ENCODE measurements at places on chromosomes 5 and 9. TPM values are rescaled to one million over a fixed set of nuclear protein-coding genes. Genes with fewer than 3 reads are reported as not detected.

- no peak for DNase-seq
Measured at GRCh38 chr9:131111186-131111853, 14.1 kb upstream of the NUP214 start.

Gene PDZD2
- 2.7 TPM for total RNA-seq

DNA sequence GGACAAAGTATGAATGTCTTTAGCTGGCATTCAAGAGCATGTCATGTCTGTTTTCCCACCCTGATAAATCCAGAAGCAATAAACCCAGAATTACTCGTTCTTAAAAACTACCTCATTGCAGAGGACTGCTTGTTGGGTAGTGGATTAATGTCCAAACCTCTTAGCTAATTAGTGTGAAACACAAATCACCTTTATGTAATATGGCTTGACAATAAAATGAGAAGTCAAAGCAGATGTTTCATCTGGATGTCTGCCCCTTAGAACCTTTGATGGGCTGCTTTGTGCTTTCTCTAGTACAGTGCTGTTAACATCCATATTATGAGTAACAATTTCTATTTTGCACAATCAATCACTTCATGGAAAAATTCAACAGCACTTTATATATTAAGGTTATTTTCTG lies 149.1 kb upstream of the TUT7 start:
- no peak for DNase-seq

GRCh38 chr5:135576075-135576599 lies 2.7 kb downstream of the CXCL14 start:
- no peak for DNase-seq

GRCh38 chr9:78114581-78114980 lies 83.0 kb upstream of the GNAQ start:
- no peak for DNase-seq

- DNase-seq: no peak
Measured at GRCh38 chr9:26551451-26551850, 341.2 kb downstream of the CAAP1 start.

Gene PDLIM4
- total RNA-seq: 20.7 TPM

DNA sequence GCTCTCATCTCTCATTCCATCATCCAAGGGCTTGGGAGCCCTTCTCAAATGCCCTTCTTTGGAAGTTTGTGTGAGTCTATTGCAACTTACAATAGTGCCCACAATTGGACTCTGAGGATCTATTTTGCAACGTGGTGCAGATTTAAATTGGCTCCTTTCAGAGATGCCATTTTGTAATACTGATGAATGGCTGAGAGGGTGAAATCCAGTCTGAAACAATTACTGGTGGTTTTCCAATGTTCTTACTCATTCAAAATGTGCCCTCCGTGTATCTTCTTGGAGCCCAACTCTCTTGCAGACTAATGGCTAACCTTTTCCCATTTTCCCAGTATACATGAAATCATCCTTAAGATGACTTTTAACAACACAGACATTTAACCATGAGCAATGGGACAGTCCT lies 6.1 kb downstream of the ZNF462 start:
- DNase-seq: no peak

- no peak for DNase-seq
Measured at GRCh38 chr5:159533197-159533596, 202.9 kb upstream of the IL12B start.

GRCh38 chr5:125199968-125200865 lies 453.8 kb upstream of the ZNF608 start:
- DNase-seq: no peak

DNA sequence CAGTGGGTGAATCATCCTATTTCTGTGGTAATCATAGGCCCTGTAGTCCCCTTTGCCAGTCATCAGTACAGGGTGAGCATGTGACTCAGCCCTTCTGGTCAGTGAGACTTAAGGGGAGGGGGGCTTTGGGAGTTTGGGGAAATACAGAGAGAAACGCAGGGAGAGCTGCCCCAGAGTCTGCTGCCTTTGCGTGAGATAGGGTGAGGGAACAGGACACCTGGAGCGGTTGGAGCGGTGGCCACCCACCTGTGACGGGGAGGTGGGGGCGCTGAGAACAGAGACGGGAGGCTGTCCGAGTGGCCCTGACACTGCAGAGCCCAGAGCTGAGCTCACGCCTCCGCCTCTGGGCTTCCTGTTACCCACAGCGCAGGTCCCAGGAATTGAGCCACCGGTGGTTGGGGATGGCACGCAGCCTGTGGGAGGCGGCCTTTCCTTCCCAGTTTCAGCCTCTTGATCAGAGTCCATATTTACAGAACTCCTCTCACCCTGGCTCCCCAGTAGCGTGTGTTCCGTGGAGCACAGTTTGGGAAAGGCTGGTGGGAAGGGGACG lies 92.0 kb upstream of the ERCC6L2 start:
- no peak for DNase-seq

Gene EXOSC3
- 30.1 TPM for total RNA-seq

Gene SCGB3A2
- total RNA-seq: not detected

Gene LEAP2
- total RNA-seq: 42.4 TPM

DNA sequence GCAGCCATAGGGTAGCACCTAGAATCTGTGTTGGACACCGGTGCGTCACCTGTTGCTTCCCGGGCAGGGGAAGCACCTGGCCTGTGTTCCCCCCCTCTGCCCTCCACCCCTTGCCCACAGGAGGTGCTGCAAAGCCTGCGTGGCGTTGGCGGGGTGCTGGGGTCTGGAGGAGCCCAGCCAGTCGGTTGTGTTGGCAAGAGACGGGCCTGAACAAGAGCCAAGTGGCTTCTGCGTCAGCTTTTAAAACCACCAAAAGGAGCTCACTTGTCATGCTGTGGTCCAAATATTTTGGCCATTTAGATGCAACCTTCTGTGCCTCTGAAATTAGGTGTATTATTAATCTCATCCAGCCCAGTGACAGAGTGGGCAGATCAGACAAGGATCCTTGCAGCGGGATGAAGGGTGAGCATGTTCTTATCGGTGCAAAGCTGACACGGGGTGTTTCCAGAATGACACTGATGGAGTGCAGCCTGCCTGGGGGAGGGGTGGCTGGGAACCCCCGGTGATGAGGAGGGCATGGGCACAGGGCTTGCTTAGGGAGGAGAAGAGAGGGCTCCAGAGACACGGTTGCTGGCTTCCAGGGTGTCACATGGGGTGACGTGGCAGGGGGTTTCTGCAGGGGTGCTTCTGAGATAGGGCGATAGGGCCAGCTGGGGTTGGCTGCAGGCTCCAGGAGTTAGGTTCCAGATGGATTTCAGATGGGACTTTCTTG lies 9.7 kb upstream of the RXRA start:
- no peak for DNase-seq

DNA sequence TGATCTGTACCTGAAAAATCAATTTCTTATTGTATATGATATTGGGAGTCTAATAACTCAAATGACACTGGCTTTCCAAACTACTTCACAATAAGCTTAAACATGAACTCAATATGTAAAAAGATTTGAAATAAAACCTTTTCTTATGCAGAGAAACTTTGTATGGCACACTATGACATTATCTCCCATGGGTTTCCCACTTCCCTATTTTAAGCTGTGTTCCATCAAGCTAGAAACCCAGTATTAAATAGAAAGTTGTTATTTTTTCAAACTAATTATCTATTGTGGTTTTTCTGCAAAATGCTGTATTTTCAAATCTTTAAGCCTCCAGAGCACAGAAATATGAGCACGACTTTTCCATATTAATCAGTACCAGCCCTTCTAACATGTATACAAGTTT lies 174.7 kb downstream of the NFIB start:
- DNase-seq: no peak
